ENCODE measurements at places on chromosomes 2 and 18.
A peak's percentile ranks its signal among the peaks of the same experiment; 100 is the strongest.

DNA sequence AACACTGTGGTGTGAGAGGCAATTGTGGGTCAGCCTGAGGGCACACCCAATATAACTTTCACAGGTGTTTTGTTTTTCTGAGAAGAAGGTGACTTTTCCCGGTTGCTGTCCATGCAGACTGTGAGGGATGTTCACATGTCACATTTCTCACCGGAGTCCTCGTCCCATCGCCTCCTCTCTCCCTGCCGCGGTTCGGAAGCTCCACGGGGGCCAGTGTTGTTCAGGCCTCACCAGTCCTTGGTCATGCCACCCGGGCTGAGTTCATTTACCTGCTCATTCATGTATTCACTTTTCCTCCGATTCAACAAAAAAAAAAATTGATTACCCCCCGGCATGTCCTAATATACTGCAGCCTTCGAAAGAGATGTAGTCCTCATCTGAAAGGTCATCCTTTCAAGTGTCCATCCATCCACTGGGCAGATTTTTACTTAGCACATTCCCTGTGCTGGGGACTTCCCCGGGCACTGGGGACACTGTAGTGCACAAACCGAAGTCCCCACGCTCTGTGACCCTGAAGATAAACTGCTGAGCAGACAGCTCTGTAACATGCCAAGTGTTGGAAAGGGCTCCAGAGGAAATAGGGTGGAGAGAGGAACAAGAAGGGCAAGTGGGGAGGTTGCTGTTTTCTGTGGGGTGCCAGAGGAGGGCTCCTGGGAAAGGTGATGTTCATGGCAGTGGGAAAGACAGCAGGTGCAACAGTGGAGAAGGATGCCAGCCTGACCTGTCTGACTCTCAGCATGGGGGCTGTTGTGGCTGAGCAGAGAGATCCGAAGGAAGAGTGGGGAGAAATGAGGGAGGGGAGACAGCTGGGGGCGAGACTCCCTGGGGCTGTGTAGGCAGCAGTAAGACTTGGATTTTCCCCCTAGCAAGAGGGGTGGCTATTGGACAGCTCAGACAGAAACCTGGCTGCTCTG lies 22.4 kb downstream of the LRRFIP1 start:
- DNase-seq = no peak

GRCh38 chr2:163157891-163158496 lies 319.4 kb upstream of the KCNH7 start:
- no peak for DNase-seq

- DNase-seq = no peak
Measured at GRCh38 chr18:55265130-55265675, 305.9 kb upstream of the CCDC68 start.

GRCh38 chr18:8865934-8866333 lies 160.6 kb downstream of the MTCL1 start:
- DNase-seq = peak; percentile 37

GRCh38 chr2:237998530-237998929 lies 31.7 kb downstream of the UBE2F start:
- DNase-seq = no peak

GRCh38 chr2:236211296-236211695 lies 43.1 kb upstream of the GBX2 start:
- no peak for DNase-seq

- no peak for DNase-seq
Measured at GRCh38 chr2:188050726-188051125, 240.9 kb upstream of the GULP1 start.

DNA sequence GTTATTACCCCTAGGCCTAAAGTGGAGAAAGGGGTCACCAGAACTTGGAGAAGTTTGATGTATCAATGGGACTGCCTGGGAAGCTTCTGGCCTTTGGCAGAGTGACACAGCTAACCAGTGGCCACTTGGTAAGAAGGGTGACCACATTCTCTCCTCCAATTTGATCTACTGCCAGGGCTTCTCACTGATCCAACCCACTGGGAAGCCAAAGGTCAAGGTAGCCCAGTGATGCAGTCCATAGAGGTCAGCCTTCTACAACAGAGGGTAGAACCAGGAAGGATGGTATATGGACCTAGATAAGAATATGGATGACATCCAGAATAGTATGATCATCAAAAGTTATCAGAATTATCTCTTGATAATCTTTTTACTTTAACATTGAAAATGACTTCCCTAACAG lies 493.6 kb downstream of the NYAP2 start:
- no peak for DNase-seq

- no peak for DNase-seq
Measured at GRCh38 chr2:181112916-181113315, 132.5 kb downstream of the UBE2E3 start.

- DNase-seq = no peak
Measured at GRCh38 chr2:218432676-218433365, 13.9 kb downstream of the VIL1 start.

GRCh38 chr2:32061973-32062861 lies 1.1 kb upstream of the SPAST start:
- DNase-seq = peak; percentile 69

All from hematopoietic multipotent progenitor cell treated with erythropoietin and hydrocortisone succinate and interleukin-3 and kit ligand, for 6 days (in vitro differentiated cells).